ENCODE measurements at places on chromosomes 1 and 21.

- no peak for DNase-seq
Measured at GRCh38 chr21:36727866-36728265, 29.0 kb downstream of the SIM2 start.

DNA sequence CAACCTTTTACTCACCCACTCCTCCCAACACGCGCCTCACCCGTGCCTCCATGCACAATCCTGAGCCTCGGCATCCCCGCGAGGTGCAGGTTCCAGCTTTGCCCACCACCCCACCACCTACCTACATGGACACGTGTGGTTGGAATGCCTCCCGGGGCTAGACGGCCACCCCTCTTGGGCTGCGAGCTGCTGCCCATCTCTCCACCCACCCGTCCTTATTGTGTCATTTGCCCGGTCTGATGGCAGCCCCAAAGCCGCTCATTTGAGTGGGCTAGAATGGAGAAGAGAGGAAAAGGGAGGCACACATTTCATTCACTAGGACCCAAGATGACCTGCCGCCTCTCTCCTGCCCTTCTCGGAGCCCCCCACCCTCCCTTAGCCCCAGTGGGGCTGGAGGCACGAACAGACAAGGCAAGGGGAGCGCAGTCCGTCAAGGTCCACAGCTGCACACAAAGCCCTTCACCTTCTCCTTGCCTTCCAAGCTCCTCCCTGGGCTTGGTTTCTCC is 785 bp downstream of the ZNF697 start:
- DNase-seq = no peak

DNA sequence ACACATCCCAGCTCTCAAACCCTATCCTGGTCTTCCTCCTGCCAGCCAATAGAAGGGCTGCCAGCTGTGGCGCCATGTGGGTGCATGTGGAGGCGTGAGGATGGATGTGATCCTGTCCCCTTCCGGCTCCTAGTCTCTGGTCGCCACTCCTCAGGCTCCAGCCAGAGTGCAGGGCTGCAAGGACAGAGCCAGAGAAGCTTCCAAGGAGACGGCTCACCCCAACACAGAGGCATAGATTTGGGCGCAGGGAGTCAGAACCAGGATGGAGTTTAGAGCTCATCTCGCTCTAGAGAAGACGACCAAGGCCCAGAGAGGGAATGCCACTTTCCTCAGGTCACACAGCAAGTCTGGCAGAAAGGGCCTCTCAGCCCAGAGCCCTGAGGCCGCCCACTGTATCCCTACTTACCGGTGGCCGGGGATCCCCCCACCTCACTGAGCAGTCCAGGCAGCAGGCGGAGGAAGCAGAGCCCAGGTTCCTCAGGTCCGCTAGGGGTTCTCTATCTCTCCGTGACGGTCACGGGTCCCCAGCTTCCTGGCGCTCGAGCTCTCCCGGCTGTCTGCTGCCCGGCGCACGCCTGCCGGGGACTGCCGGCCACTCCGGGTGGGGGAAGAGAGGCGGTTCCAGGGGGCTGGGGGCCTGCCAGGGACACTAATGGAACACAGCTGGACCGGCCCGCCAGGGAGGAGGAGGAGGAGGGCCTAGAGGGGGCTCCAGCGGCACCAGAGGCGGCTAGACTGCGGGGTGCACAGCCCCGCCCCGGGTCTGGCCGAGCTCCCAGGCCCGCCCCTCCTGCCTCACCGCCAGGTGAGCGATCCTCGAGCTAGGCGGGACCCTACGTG is at the start of gene COL16A1:
COL16A1 (minus strand) TSS at position 587 of the 840 bp plus-strand sequence. CDS start 1,824 bp downstream, outside the sequence.
- peak; percentile 38 for DNase-seq

GRCh38 chr1:181150273-181150672 is 61.8 kb downstream of the IER5 start:
- no peak for DNase-seq

DNA sequence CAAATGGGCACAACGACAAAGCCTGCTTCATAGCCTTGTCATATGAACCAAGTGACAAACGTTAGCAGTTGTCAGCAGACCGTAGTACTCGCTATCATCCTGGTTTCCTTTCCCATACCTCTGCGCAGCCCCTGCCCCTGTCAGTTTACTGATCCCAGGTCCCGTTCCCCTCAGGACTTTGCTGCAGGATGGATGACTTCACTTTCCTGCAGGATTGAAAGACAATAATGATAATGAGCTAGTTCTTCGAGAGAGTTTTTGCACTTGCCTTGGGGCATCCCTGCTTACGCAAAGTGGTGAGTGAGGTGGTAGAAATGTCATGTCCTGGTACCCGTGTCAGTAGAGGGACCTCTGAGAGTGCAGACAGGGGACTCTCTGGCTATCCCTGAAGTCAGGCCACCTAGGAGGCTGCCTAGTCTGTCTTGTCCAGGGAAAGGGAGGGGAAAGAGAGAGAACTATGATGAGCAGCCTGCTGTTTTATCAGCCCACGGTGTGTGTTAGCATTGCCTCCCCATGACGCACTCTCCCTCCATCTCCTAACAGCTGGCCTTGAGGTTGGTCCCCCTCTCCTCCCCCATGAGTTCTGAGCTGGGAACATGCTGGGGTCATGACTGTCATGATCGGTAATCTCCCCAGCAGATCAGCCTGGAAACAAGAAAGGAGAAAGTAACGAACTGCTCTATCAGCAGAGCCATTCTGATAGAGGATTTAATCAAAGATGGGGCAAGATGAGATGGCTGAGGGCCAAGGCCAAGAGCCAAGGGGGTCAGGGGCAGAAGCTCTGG is 53.7 kb downstream of the ELK4 start:
- no peak for DNase-seq

DNA sequence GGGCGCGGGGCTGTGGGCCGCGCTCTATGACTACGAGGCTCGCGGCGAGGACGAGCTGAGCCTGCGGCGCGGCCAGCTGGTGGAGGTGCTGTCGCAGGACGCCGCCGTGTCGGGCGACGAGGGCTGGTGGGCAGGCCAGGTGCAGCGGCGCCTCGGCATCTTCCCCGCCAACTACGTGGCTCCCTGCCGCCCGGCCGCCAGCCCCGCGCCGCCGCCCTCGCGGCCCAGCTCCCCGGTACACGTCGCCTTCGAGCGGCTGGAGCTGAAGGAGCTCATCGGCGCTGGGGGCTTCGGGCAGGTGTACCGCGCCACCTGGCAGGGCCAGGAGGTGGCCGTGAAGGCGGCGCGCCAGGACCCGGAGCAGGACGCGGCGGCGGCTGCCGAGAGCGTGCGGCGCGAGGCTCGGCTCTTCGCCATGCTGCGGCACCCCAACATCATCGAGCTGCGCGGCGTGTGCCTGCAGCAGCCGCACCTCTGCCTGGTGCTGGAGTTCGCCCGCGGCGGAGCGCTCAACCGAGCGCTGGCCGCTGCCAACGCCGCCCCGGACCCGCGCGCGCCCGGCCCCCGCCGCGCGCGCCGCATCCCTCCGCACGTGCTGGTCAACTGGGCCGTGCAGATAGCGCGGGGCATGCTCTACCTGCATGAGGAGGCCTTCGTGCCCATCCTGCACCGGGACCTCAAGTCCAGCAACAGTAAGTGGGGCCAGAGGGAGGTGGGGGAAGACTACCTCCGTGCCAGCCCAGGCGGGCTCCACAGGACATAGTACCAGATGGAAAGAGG is 808 bp downstream of the MAP3K21 start:
- no peak for DNase-seq

GRCh38 chr1:205532996-205533735 is 28.7 kb downstream of the CDK18 start:
- peak; percentile 10 for DNase-seq

GRCh38 chr1:29956349-29957030 is 720.2 kb downstream of the PTPRU start:
- DNase-seq = no peak

DNA sequence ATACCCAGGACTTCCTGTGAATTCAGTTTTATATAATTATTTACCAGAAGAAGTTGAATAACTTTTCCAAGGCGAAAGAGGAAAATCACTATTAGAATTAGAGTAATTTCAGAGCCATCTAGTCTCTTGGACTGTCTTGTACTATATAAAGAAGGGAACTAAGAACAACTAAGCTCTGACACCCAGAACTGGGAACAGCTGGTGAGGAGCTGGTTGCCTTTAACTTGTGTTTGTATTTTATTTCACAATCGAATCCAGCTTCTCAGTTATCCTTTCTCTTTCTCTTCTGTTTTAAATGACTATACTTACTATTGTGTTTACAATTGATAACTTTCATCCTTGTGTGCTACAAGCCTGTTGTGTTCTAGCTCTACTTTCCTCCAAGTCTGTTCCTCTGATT is 8.4 kb downstream of the SNX27 start:
- peak; percentile 77 for DNase-seq

DNA sequence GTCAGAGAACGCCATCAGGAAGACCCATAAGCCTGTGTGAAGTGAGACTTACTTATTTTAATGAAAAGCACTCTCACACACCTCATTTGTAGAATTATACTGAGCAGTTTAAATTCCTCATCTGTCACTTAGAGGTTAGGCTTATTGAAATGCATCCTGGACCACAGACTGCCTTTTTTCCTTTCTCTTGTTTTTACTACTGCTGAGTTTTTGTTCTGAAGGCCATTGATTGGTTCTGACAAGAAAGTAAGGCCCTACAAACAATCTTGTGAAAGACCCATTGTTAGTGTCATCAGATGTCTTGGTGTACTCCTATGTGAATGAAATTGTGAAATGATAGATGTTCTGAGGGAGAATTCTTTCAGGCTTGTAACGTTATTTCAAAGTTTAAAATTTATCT is 1343.3 kb upstream of the ADGRL2 start:
- no peak for DNase-seq

DNA sequence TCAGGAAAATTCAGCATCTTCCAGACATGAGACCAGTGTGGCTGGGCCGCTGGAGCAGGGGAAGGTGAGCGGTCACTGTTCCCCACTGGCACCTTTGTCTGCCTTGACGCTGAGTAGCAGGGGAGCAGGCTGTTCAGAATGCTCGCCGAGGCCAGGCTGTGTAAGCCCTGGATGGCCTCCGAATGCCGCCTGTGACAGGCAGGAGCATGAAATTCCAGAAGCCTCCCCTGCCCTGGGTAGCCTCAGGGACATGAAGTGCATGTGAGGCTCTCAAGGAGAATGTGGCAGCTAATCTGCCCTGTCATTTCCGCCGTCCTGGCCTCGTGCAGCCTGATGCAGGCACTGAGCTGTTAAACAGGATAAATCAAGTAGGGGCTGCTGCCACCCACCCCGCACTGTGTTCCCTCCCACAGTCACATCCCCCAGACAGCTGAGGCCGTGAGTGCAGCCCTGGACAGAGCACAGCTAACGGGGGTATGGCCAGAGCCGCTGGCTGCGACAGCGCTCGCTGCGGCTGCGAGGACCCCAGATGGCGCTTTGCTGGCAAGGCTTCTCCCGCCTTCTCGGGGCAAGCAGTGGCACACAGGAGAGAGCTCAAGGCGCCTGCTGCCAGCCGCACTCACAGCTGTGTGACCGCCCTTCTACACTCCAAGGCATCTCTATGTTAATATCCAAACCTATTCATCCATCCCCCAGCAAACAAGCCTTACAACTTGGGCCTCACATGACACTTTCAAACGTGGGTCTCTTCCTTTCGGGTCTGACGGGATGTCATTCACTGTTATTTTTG is 105.0 kb upstream of the COL6A1 start:
- DNase-seq = no peak

DNA sequence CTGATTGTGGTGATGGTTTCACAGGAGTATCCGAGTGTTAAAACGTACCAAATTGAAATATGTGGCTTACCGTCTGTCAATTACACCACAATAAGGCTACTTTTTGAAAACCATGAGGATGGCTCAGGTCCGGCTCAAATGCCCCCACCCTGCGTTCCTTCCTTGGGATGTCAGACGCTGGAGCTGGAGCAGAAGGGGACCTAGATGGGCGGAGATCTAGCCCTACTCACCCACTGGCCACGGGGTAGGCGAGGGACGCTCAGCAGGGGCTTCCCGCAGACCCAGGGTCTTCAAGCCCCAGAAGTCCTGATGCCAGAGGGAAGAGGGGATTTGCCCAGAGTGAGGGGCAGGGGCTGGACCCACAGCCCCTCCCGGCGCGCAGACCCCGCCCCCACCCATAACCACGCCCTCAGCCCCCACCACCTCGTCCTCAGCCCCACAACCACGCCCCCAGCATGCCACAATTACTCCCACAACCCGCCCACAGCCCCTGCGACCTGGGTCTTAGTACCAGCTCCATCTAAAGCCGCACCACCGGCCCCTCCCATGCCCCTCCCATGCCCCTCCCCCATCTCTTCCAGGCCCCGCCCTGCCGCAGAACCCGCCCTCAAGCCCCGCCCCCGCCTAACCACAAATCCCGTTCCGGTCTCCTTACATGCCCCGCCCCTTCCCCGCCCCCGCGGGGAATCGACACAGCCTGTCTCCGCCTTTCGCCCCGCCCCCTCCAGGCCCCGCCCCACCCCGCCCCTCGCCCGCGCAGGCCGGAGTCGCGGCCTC is at the start of gene LRRC3:
LRRC3 (plus strand) TSS at position 764 of the 777 bp plus-strand sequence. CDS start 1,135 bp downstream, outside the sequence.
- peak; percentile 80 for DNase-seq

- no peak for DNase-seq
Measured at GRCh38 chr1:18931730-18932129, 24.7 kb downstream of the IFFO2 start.

GRCh38 chr1:106700211-106700610 is 356.3 kb upstream of the PRMT6 start:
- no peak for DNase-seq

GRCh38 chr1:161106431-161106830 is 8.3 kb downstream of the KLHDC9 start:
- no peak for DNase-seq

GRCh38 chr1:91018006-91018405 is 3.8 kb downstream of the ZNF644 start:
- peak; percentile 58 for DNase-seq

- no peak for DNase-seq
Measured at GRCh38 chr1:221302810-221303209, 423.6 kb downstream of the HLX start.

DNA sequence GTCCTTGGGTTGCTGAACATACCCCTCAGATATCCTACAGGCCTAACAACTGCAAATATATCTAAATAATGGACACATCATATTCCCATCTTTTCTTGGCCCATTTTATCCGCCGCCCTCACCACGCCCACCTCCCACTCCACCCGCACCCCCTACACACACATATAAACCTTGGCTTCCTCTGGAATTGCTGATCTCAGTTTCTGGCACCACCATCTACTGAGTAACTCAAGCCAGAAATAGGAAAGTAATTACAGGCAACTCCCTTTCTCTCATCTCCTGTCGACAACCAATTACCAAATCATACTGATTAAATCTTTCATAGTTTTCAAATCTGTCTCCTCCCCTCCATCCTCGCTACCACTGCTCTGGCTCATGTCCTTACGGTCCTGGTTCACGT is 4.7 kb downstream of the RGS8 start:
- no peak for DNase-seq

- DNase-seq = peak; percentile 55
Measured at GRCh38 chr1:211735208-211736170, 60.1 kb upstream of the NEK2 start.

DNA sequence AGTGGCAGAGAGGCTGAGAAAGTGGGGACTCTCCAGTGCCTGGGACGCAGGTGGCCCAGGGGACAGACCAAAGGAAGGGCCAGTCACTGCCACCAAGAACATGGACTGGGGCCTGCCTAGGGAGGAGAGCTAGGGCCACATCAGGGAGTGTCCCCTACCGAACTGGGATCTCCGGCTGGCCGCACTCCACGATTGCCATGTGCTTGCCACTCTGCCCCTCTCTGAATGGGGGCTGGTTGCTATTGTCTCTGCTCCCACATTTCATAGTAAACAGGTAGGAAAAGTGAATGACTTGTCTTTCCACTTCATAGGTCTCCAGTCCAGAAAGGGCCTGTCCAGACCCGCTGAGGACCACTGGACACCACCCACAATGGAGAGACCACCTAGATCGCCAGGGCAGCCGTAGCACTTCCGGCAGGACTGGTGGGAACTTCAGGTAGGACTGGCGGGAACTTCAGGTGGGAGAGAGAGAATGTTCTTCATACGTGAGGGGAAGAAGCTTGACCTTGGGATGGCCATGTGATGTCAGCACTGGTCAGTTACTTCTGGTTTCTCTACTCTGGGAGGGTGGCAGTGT is 55.2 kb upstream of the PDE9A start:
- no peak for DNase-seq

GRCh38 chr1:4613606-4614370 is 40.6 kb upstream of the AJAP1 start:
- no peak for DNase-seq

Measured in choroid plexus epithelial cell (primary cell).